ENCODE measurements at places on chromosomes 13 and 19. TPM values are rescaled to one million over a fixed set of nuclear protein-coding genes. Genes with fewer than 3 reads are reported as not detected.

- no peaks in the 10 kb centered on the region for H3K27me3 ChIP-seq
- H3K4me1 ChIP-seq, result peaks cover 43% of the 10 kb centered on the region
- peak overlapping the region; percentile 92 for H3K4me3 ChIP-seq
- H3K27ac ChIP-seq, result peak overlapping the region; percentile 98
- peaks cover 8% of the 10 kb centered on the region for H3K36me3 ChIP-seq
Observed at GRCh38 chr13:77328819-77329132, 1.9 kb upstream of the MYCBP2 start.

OR7C1 gene
- total RNA-seq, result not detected

GRCh38 chr19:294946-295686, 3.9 kb upstream of the PLPP2 start:
- peaks cover 28% of the 10 kb centered on the region for H3K27me3 ChIP-seq
- no peaks in the 10 kb centered on the region for H3K36me3 ChIP-seq
- no peak overlapping the region for H3K4me3 ChIP-seq

AXL gene
- not detected for total RNA-seq

DNA sequence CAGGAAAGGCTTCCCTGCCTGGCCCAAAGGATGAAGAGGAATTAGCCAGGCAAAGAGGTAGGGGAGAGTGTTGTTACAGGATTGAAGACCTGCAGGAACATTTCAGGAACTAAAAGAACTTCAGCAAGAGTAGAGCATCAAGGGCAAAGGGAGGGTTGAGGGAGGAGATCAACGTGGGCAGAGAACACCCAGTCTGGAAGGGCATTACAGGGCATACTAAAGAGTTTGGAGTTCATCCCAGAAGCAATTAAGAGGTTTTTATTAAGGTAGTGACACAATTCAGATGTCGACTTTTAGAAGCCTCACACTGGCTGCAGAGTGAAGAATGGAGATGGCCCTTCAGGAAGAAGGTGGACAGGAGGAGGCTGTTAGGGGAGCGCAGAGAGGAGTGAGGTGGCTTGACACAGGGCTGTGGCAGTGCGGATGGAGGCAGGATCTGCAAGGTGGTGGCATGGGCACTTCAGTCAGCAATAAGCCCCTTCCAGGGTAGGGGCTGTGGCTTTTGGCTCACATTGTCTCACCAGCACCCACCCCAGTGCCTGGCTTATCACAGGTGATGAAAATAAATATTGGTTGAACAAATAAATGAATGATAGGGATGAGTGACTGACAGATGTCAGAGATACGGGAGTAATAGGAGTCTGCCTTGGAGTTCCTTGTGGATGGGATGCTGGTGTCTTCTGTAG, 24.9 kb downstream of the TEX26 start:
- H3K4me1 ChIP-seq, result no peaks in the 10 kb centered on the region
- no peak overlapping the region for H3K27ac ChIP-seq
- no peaks in the 10 kb centered on the region for H3K36me3 ChIP-seq
- peaks cover 34% of the 10 kb centered on the region for H3K27me3 ChIP-seq
- DNase-seq, result no peak
- H3K4me3 ChIP-seq, result no peak overlapping the region

GRCh38 chr13:23817830-23818229, 71.4 kb downstream of the MIPEP start:
- no peak for DNase-seq
- no peaks in the 10 kb centered on the region for H3K4me1 ChIP-seq
- no peak overlapping the region for H3K27ac ChIP-seq
- H3K4me3 ChIP-seq, result no peak overlapping the region
- H3K27me3 ChIP-seq, result no peaks in the 10 kb centered on the region

DNA sequence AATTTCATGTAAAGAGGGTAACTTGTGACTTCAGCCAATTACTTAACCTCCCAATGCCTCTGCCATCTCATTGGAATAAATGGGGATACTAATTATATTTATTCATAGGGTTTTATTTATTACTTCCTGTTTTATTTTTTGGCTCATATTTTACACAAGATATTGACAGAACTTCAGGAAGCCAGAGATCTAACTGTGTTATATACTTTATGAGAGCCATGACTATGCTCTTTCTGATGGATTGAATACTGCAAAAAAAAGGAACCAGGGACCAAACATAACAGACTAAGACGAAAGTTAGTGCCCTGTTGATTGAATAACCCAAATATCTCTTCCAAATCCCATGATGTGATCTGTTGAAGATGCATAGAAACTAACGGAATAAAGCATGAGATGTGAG, 243.3 kb upstream of the STARD13 start:
- no peak overlapping the region for H3K27ac ChIP-seq
- no peak overlapping the region for H3K4me3 ChIP-seq
- peaks cover 29% of the 10 kb centered on the region for H3K4me1 ChIP-seq
- H3K36me3 ChIP-seq, result peaks cover 2% of the 10 kb centered on the region
- DNase-seq, result no peak

GRCh38 chr19:39846678-39847486, 703 bp upstream of the FBL start:
- peaks cover 23% of the 10 kb centered on the region for H3K36me3 ChIP-seq
- H3K4me1 ChIP-seq, result peaks cover 32% of the 10 kb centered on the region
- no peak for DNase-seq
- no peaks in the 10 kb centered on the region for H3K27me3 ChIP-seq

DNA sequence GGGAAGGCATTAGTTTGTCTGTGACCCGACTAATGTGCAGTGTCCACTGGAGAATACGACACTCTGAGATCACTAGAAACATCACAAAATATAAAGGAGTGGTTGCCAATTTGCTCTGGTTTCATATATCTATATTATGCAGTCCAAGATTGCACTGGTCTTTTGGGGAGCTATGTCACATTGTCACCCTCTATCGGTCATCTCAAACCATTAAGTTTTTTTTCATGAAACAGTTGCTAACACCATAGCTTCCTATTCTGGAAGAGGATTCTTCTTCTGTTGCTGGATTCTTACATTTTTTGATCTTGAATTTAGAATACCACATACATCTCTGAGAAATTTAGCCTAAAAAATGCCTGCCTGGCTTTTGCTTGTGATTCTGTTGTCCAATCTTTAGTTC, 168.6 kb downstream of the LACC1 start:
- H3K4me3 ChIP-seq, result no peak overlapping the region
- H3K27me3 ChIP-seq, result peaks cover 16% of the 10 kb centered on the region
- no peak for DNase-seq
- no peaks in the 10 kb centered on the region for H3K4me1 ChIP-seq

GRCh38 chr13:97615266-97615665, 181.3 kb downstream of the RAP2A start:
- peaks cover 17% of the 10 kb centered on the region for H3K27me3 ChIP-seq
- H3K36me3 ChIP-seq, result no peaks in the 10 kb centered on the region
- no peaks in the 10 kb centered on the region for H3K4me1 ChIP-seq
- H3K4me3 ChIP-seq, result no peak overlapping the region
- no peak for DNase-seq

GRCh38 chr19:2325281-2326046, 2.9 kb downstream of the LSM7 start:
- H3K36me3 ChIP-seq, result peaks cover 30% of the 10 kb centered on the region
- peaks cover 46% of the 10 kb centered on the region for H3K4me1 ChIP-seq
- no peak overlapping the region for H3K4me3 ChIP-seq
- H3K27ac ChIP-seq, result no peak overlapping the region
- DNase-seq, result no peak

- DNase-seq, result no peak
- H3K4me1 ChIP-seq, result peaks cover 6% of the 10 kb centered on the region
- no peak overlapping the region for H3K4me3 ChIP-seq
- H3K27ac ChIP-seq, result no peak overlapping the region
- H3K36me3 ChIP-seq, result no peaks in the 10 kb centered on the region
- H3K27me3 ChIP-seq, result peaks cover 28% of the 10 kb centered on the region
Observed at GRCh38 chr13:39129213-39129612, 91.0 kb downstream of the NHLRC3 start.

GRCh38 chr13:30043631-30043925, 193.2 kb upstream of the UBL3 start:
- H3K27me3 ChIP-seq, result no peaks in the 10 kb centered on the region
- DNase-seq, result no peak
- no peak overlapping the region for H3K27ac ChIP-seq
- peaks cover 4% of the 10 kb centered on the region for H3K4me1 ChIP-seq

- DNase-seq, result no peak
- peaks cover 58% of the 10 kb centered on the region for H3K27me3 ChIP-seq
- H3K4me3 ChIP-seq, result no peak overlapping the region
- peaks cover 15% of the 10 kb centered on the region for H3K4me1 ChIP-seq
- no peaks in the 10 kb centered on the region for H3K36me3 ChIP-seq
- no peak overlapping the region for H3K27ac ChIP-seq
Observed at GRCh38 chr19:17686592-17687024, 1.5 kb downstream of the UNC13A start.

DNA sequence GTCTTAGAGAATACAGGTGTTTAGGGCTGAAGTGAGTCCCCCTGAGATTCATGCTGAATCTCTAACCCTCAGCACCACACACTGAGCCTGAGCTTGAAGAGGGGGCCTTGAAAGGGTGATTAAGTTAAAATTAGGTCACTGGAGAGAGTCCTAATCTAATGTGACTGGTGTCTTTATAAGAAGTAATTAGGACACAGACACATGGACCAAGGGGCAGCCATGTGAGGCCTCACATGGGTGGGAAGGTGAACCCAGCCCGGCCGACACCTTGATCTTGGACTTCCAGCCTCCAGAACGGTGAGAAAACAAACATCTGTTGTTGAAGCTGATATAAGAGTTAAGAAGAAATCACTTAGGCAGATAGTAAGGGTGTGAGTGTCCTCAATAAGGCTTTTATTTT, 7.1 kb upstream of the RAB20 start:
- peaks cover 9% of the 10 kb centered on the region for H3K27me3 ChIP-seq
- no peak for DNase-seq
- no peak overlapping the region for H3K27ac ChIP-seq
- H3K4me3 ChIP-seq, result no peak overlapping the region

VAV1 gene
- 103 TPM for total RNA-seq

GRCh38 chr13:113855931-113856715, 7.8 kb downstream of the GAS6 start:
- H3K36me3 ChIP-seq, result no peaks in the 10 kb centered on the region
- peaks cover 15% of the 10 kb centered on the region for H3K4me1 ChIP-seq
- H3K27ac ChIP-seq, result no peak overlapping the region
- no peak for DNase-seq

MBD3 gene
- 63.7 TPM for total RNA-seq

DNA sequence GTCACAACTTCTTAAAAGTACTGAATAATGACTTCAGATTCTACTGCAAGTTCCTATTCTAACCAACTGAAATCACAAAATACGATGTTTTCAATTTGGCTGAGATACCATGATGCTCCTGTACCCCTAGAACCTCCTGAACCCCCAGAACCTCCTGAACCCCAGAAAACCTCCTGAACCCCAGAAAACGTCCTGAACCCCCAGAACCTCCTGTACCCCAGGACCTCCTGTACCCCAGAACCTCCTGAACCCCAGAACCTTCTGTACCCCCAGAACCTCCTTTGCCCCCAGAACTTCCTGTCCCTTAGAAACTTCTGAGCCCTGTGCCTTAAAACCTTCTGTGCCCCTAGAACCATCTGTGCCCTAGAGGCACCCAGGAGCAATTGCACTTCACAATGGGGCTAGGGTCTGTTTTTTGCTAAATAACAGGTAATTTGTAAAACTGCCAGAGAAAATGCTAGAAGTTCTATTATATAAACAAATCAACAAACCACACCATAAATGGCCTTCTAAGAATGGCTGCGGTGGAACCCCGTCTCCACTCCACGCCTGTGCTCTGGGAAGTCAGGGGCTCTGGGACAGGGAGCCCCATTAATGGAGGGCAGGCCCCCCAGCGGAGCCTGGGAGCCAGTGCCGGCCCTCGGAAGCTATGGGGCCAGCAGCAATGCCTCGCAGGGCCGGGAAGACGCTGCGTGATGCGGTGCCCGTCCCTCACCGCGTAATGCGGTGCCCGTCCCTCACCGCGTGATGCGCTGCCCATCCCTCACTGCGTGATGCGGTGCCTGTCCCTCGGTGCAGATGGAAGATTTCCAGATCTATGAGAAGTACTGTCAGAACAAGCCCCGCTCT, 21.3 kb upstream of the F7 start:
- H3K36me3 ChIP-seq, result peaks cover 2% of the 10 kb centered on the region
- DNase-seq, result no peak
- H3K27me3 ChIP-seq, result no peaks in the 10 kb centered on the region
- H3K4me3 ChIP-seq, result no peak overlapping the region

- peaks cover 4% of the 10 kb centered on the region for H3K27me3 ChIP-seq
- H3K4me1 ChIP-seq, result peaks cover 30% of the 10 kb centered on the region
- no peak overlapping the region for H3K4me3 ChIP-seq
- H3K27ac ChIP-seq, result no peak overlapping the region
- no peaks in the 10 kb centered on the region for H3K36me3 ChIP-seq
Observed at GRCh38 chr19:51448011-51448410, 10.2 kb downstream of the SIGLEC8 start.

PODNL1 gene
- total RNA-seq, result not detected

- peaks cover 23% of the 10 kb centered on the region for H3K36me3 ChIP-seq
- no peaks in the 10 kb centered on the region for H3K27me3 ChIP-seq
- no peak overlapping the region for H3K27ac ChIP-seq
- peaks cover 6% of the 10 kb centered on the region for H3K4me1 ChIP-seq
Observed at GRCh38 chr19:45701676-45702075, 9.2 kb downstream of the QPCTL start.

GTF3A gene
- 314 TPM for total RNA-seq

- H3K27me3 ChIP-seq, result peaks cover 16% of the 10 kb centered on the region
- H3K27ac ChIP-seq, result no peak overlapping the region
- H3K4me3 ChIP-seq, result no peak overlapping the region
- no peaks in the 10 kb centered on the region for H3K4me1 ChIP-seq
- H3K36me3 ChIP-seq, result no peaks in the 10 kb centered on the region
- DNase-seq, result no peak
Observed at GRCh38 chr13:44104969-44105368, 225.3 kb downstream of the LACC1 start.

- peaks cover 20% of the 10 kb centered on the region for H3K4me1 ChIP-seq
- DNase-seq, result no peak
- H3K36me3 ChIP-seq, result peaks cover 12% of the 10 kb centered on the region
- peak overlapping the region; percentile 86 for H3K27ac ChIP-seq
Observed at GRCh38 chr19:10812196-10812595, 23.8 kb downstream of the TMED1 start.

GRCh38 chr19:46845959-46846459, 4.6 kb downstream of the AP2S1 start:
- DNase-seq, result no peak
- peaks cover 12% of the 10 kb centered on the region for H3K4me1 ChIP-seq
- H3K36me3 ChIP-seq, result peaks cover 17% of the 10 kb centered on the region
- no peak overlapping the region for H3K4me3 ChIP-seq

CCL25 gene
- not detected for total RNA-seq

DNA sequence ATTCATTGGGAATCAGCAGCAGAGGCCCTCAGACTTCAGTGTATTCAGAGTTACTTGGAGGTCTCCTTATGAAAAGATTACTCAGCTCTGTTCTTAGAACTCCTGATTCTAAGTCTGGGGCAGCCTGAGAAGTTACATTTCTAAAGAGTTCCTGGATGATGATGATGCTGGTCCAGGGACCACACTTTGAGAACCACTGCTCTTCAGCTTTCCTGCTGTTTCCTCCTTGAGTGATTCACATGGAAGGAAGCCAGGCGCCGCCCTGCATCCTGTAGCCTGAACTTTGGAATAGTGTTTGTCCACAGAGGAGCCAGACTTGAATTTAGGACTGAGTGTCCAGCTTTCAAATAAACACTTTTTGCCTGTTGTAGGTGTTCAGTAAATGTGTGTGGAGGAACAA, 2.9 kb downstream of the CEBPG start:
- peaks cover 63% of the 10 kb centered on the region for H3K4me1 ChIP-seq
- H3K36me3 ChIP-seq, result peaks cover 37% of the 10 kb centered on the region
- H3K4me3 ChIP-seq, result peak overlapping the region; percentile 88
- no peak overlapping the region for H3K27ac ChIP-seq
- DNase-seq, result no peak

CYP4F11 gene
- total RNA-seq, result not detected

CRLF1 gene
- total RNA-seq, result not detected

BRCA2 gene
- 17.3 TPM for total RNA-seq

All from activated naive CD4-positive, alpha-beta T cell treated with anti-CD3 and anti-CD28 coated beads for 36 hours (primary cell).